ENCODE measurements at places on chromosomes 2 and 18.

DNA sequence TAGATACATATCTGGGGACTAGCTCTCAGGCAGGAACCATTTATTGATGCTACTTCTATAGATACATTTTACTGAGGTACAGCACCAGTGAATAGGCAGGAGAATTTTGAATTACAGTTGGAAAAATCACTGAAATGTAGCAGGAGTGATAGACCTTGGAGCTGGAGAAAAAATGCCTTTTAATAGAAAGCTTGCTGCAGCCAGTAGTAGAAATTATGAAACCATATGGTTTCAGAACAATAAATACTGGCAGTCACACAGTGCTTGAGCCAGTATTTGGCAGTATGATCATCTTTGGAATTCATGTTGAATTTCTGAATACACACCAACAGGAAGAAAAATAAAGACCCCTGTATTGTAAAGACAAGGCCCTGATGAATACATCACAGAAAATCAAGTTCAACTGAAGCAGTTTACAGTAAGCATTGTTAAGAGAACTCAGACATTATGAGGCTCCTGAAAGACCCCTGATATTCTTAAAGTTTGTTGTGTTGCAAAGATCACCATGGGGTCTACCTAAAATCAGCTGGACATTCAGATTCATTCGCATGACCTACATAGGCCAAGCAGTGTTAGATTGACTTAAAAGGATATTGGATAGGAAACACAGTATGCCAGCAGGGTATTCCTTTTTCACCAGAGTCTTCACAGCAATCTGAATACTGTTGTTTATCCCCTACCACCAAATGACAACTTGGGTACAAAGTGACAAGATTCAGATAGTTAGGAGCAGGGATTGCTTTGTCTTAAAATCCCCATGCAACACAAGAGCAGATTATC lies 139.0 kb downstream of the EHBP1 start:
- DNase-seq, result no peak

- no peak for DNase-seq
Measured at GRCh38 chr2:126855606-126856005, 43.1 kb upstream of the TEX51 start.

- DNase-seq, result no peak
Measured at GRCh38 chr2:39524061-39524460, 87.0 kb upstream of the MAP4K3 start.

- DNase-seq, result no peak
Measured at GRCh38 chr2:213980883-213981282, 430.0 kb upstream of the VWC2L start.

Measured in CD4-positive, alpha-beta T cell treated with Interleukin-2 at 100 ng/mL for 4 hours (primary cell).